ENCODE measurements at places on chromosomes 3 and 15. TPM values are rescaled to one million over a fixed set of nuclear protein-coding genes. Genes with fewer than 3 reads are reported as not detected.

DNA sequence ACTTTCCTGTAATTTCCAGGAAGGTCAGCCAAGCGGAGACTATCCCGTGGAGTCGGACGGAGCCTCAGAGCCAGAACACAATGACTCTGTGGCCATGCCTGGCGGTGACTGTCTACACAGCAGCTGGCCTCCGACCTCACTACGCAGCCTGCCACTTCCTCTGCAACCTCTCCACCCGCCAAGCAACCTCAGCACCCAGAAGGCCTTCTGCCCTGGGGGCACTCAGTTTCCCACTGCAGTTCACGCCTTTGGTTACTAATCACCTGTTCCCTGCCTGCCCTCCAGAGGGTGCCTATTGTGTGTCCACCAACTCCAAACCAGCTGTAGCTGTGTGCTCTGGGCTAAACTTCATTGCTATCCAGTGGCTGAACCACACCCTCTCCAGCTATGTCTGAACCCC is 44.0 kb downstream of the TM2D3 start:
- no peaks in the 10 kb centered on the region for H3K36me3 ChIP-seq
- DNase-seq = no peak
- no peak overlapping the region for H3K27ac ChIP-seq
- H3K4me3 ChIP-seq = no peak overlapping the region
- peaks cover 6% of the 10 kb centered on the region for H3K4me1 ChIP-seq

DNA sequence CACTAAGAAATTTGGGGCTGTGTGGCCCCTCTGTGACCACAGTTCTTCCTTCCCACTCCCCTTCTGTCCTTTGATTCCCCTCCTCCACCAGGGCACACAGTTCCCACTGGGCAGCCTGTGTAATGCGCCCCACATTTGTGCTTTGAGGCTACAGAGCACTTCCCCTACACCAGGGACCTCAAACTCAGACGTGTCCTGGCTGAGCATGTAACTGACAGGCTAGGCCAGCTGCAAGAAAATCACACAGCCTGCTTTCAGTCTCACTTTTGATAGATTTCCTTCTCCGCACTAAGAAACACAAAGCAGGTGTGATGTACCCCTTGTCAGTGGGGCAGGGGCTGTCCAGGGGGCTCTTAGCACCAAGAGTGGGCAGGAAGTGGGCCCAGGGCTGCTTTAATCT is 29.6 kb downstream of the PRKCD start:
- H3K36me3 ChIP-seq = peaks cover 50% of the 10 kb centered on the region
- H3K4me3 ChIP-seq = no peak overlapping the region
- DNase-seq = no peak
- H3K27ac ChIP-seq = no peak overlapping the region

- H3K36me3 ChIP-seq = no peaks in the 10 kb centered on the region
- H3K27ac ChIP-seq = no peak overlapping the region
- H3K27me3 ChIP-seq = no peaks in the 10 kb centered on the region
- DNase-seq = no peak
- peaks cover 3% of the 10 kb centered on the region for H3K4me1 ChIP-seq
Observed at GRCh38 chr3:180804916-180805315, 107.6 kb upstream of the FXR1 start.

GRCh38 chr15:75823860-75824613 is 19.2 kb upstream of the UBE2Q2 start:
- peaks cover 7% of the 10 kb centered on the region for H3K4me1 ChIP-seq
- no peaks in the 10 kb centered on the region for H3K36me3 ChIP-seq

GRCh38 chr3:64650715-64651114 is 37.1 kb downstream of the ADAMTS9 start:
- H3K4me3 ChIP-seq = no peak overlapping the region
- H3K4me1 ChIP-seq = peaks cover 6% of the 10 kb centered on the region
- no peak overlapping the region for H3K27ac ChIP-seq
- H3K27me3 ChIP-seq = no peaks in the 10 kb centered on the region
- no peak for DNase-seq
- H3K36me3 ChIP-seq = no peaks in the 10 kb centered on the region

DNA sequence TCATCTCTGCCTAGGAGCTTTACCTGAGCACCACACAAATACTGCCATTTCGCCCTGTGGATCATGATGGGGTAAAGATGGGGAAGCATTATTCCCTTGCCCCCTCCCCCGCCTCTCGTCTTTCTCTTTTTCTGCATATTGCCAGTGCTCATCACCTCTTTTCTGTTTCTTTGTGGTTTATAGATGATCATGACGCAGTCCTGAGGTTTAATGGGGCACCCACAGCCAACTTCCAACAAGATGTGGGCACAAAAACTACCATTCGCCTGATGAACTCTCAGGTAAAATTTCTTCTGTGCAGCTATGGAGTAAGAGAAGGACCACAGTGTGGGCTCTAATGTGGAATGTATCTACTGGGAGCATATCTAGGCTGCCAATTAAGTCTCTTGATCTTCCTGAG is 88.2 kb downstream of the RPL39L start:
- H3K36me3 ChIP-seq = peaks cover 11% of the 10 kb centered on the region
- H3K27ac ChIP-seq = no peak overlapping the region
- no peaks in the 10 kb centered on the region for H3K4me1 ChIP-seq
- no peak for DNase-seq
- no peaks in the 10 kb centered on the region for H3K27me3 ChIP-seq

- no peaks in the 10 kb centered on the region for H3K36me3 ChIP-seq
- H3K27ac ChIP-seq = no peak overlapping the region
- H3K4me1 ChIP-seq = no peaks in the 10 kb centered on the region
Observed at GRCh38 chr15:70422342-70422741, 324.6 kb upstream of the TLE3 start.

GRCh38 chr15:41659855-41660234 is 360 bp upstream of the MGA start:
- H3K27me3 ChIP-seq = no peaks in the 10 kb centered on the region
- DNase-seq = no peak
- peaks cover 32% of the 10 kb centered on the region for H3K4me1 ChIP-seq
- peak overlapping the region; percentile 55 for H3K27ac ChIP-seq

- no peak overlapping the region for H3K27ac ChIP-seq
- no peak for DNase-seq
- no peaks in the 10 kb centered on the region for H3K36me3 ChIP-seq
- H3K4me3 ChIP-seq = no peak overlapping the region
Observed at GRCh38 chr15:29433507-29434248, 164.1 kb upstream of the NSMCE3 start.

GRCh38 chr15:48494631-48495030 is 150.9 kb downstream of the FBN1 start:
- no peak overlapping the region for H3K4me3 ChIP-seq
- H3K27ac ChIP-seq = peak overlapping the region; percentile 50
- no peaks in the 10 kb centered on the region for H3K4me1 ChIP-seq
- DNase-seq = no peak

- H3K36me3 ChIP-seq = no peaks in the 10 kb centered on the region
- no peak overlapping the region for H3K27ac ChIP-seq
- no peaks in the 10 kb centered on the region for H3K27me3 ChIP-seq
- no peak overlapping the region for H3K4me3 ChIP-seq
- no peak for DNase-seq
- peaks cover 34% of the 10 kb centered on the region for H3K4me1 ChIP-seq
Observed at GRCh38 chr15:70436428-70436827, 326.9 kb downstream of the UACA start.

- no peak for DNase-seq
- H3K27me3 ChIP-seq = no peaks in the 10 kb centered on the region
- H3K27ac ChIP-seq = no peak overlapping the region
Observed at GRCh38 chr3:157871838-157872460, 234.3 kb downstream of the SHOX2 start.

DNA sequence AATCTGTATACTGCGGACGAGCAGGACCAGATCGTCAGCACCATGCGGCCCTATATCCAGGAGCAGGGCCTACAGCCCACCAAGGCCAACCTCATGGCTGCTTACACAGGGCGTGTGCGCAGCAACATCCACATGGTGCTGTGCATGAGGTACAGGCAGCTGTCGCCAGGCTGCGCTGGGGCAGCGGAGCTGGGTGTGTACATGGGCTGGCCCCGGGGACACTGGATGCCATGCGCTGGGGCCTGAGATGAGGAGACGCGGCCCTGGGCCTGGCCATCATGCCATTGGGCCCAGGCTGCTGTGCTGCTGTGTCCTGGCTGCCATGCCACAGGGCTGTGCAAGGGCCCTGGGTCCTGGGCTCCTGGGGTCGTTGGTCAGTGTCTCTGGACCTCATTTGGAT is 61.5 kb downstream of the SEMA3G start:
- H3K4me1 ChIP-seq = no peaks in the 10 kb centered on the region
- DNase-seq = no peak
- H3K36me3 ChIP-seq = peaks cover 5% of the 10 kb centered on the region

DNA sequence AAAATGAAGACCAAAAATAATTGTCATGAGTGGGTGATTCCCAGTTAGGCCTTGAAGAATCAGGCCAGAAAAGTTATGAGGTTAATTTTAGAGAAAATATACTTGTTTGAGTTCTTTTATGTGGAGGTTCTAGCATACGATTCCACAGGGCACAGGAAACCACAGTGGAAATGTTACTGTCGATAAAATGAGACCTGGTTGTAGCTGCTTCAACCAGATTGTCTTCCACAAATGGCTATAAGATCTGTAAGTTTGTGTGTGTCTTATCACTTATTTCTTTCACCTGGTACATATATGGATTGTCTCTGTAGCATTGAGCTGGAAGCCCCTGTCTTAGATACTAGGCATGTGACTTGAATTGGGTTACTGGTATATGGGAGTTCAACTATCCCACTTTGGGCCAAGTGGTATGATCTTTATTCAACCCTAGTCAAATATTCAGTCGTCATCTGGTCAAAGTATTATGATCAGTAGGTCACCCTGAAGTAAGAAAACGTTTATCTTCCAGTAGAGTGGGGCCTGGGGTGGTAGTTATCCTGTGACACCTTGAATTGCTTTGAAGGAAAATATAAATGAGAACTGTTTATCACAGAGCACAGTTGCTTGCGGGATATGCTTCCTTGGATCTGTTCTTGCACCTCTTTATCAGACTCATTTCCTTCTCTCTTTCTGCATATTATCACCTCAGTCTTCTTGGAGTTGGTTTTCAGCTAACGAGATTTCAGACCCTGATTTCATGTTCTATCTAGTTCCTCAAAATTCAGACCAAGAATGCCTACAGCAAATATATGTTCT is 21.5 kb upstream of the ZNF609 start:
- H3K27ac ChIP-seq = no peak overlapping the region
- H3K36me3 ChIP-seq = no peaks in the 10 kb centered on the region
- H3K4me1 ChIP-seq = peaks cover 7% of the 10 kb centered on the region

DNA sequence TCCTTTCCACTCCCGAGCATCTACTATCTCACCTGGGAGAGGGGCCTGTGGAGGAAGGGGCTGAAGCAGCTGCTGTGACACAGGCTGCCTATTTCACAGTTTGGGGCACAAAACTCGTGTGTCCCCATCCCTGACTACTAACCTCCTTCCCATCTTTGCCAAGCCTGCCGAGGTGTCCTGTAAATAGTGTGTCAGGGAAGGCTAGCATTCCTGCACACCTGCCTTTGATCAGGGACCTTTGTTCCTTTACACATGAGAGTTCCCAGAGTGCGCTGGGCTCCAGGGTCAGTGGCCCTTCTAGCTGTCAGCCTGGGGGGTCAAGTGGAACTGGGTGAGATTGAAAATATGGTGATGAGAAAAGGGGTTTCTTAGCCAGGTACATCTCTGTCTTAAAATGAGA is 13.0 kb upstream of the TF start:
- H3K4me3 ChIP-seq = no peak overlapping the region
- no peaks in the 10 kb centered on the region for H3K36me3 ChIP-seq
- H3K27ac ChIP-seq = no peak overlapping the region
- DNase-seq = no peak

GRCh38 chr3:185268194-185268962 is 14.5 kb upstream of the EHHADH start:
- peaks cover 41% of the 10 kb centered on the region for H3K27me3 ChIP-seq
- H3K4me3 ChIP-seq = no peak overlapping the region
- H3K27ac ChIP-seq = no peak overlapping the region
- no peak for DNase-seq
- no peaks in the 10 kb centered on the region for H3K36me3 ChIP-seq
- H3K4me1 ChIP-seq = no peaks in the 10 kb centered on the region

DNA sequence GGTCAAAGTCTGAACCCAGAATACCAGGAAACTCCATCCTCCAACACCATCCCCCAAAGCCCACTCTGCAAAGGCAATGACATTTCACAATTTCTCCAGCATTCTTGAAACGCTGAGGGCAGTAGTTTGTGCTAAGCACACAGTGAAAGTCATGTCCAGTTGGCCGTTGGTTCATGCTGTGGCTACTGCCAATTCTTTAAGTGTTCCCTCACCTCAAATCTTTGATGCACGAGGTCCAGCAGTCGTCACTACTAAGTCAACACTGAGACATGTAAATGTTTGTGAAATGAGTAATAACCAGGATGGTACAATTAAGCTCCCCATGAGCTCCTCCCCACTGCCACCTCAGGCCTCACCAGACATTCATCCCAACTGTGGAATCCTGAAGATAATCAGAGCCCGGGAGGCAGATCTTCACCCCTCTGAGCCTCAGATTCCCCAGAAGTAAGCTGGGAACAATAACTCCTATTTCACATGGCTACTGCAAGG is 7.0 kb downstream of the SUCLG2 start:
- no peak overlapping the region for H3K4me3 ChIP-seq
- no peaks in the 10 kb centered on the region for H3K36me3 ChIP-seq
- H3K27me3 ChIP-seq = no peaks in the 10 kb centered on the region
- no peak overlapping the region for H3K27ac ChIP-seq
- DNase-seq = no peak
- H3K4me1 ChIP-seq = peaks cover 9% of the 10 kb centered on the region

GRCh38 chr15:95175914-95176658 is 944.7 kb downstream of the MCTP2 start:
- DNase-seq = no peak
- H3K4me1 ChIP-seq = no peaks in the 10 kb centered on the region
- H3K36me3 ChIP-seq = no peaks in the 10 kb centered on the region
- H3K4me3 ChIP-seq = no peak overlapping the region
- H3K27me3 ChIP-seq = no peaks in the 10 kb centered on the region

- peaks cover 27% of the 10 kb centered on the region for H3K4me1 ChIP-seq
- H3K4me3 ChIP-seq = no peak overlapping the region
- no peak for DNase-seq
- no peak overlapping the region for H3K27ac ChIP-seq
Observed at GRCh38 chr15:91975241-91975978, 121.9 kb downstream of the SLCO3A1 start.

The EPHB1 gene
- total RNA-seq = 19.4 TPM

The RAB43 gene
- 8.6 TPM for total RNA-seq

The MESP2 gene
- not detected for total RNA-seq

Measured in suprapubic skin (tissue), 4 donors.